Cortex of kidney (tissue), 1 donor: ENCODE measurements at places on chromosomes 16 and 17.

DNA sequence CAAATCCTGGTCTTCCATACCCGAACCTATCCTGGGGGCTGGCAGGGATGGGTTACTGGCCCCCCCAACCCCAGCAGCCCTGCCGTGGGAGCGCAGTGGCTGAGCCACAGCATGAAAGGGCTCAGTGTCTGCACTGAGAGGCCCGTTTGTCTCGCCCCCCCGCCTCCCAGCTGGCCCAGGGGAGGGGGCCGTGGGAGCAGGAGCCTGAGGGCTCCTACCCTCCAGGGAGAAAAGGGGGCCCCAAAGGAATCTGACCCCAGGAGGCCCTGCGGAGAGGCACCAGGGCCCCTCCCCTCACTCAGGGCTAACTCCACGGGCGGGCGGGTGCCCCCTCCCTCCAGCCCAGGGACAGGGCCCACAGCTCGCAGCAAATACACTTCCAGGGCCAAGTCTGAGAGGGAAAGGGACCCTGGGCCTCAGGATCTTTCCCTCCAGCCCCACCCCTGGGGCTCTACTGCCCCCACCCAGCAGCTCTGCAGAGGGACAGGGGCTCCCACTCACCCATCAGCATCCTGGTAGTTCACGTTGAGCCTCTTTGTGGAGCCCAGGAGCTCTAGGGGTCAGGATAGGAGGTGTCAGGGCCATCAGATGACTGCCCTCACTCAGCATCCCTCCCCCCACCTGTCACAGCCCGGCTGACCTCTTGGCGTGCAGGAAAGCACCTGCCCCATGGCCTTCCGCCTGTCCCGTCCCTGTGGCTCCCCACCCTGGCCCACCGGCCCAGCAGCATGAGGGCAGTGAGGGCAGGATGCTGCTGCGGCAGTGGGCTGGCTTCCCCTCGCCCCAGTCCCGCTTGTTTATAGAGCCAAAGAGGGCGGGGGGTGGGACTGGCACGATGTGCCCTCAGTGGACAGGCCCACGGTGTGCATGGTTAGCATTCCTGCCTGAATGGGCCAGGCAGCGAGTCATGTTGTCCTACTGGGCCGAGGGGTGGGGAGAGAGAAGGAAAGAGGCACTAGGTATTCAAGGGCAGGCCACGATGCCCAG is 7.3 kb downstream of the CASKIN2 start:
- no peak for DNase-seq

- no peak for DNase-seq
Measured at GRCh38 chr17:82623707-82624106, 24.5 kb downstream of the WDR45B start.

GRCh38 chr17:19753051-19753509 is 5.0 kb upstream of the ALDH3A1 start:
- DNase-seq = no peak

GRCh38 chr17:40253565-40253964 is 34.1 kb upstream of the CDC6 start:
- no peak for DNase-seq

DNA sequence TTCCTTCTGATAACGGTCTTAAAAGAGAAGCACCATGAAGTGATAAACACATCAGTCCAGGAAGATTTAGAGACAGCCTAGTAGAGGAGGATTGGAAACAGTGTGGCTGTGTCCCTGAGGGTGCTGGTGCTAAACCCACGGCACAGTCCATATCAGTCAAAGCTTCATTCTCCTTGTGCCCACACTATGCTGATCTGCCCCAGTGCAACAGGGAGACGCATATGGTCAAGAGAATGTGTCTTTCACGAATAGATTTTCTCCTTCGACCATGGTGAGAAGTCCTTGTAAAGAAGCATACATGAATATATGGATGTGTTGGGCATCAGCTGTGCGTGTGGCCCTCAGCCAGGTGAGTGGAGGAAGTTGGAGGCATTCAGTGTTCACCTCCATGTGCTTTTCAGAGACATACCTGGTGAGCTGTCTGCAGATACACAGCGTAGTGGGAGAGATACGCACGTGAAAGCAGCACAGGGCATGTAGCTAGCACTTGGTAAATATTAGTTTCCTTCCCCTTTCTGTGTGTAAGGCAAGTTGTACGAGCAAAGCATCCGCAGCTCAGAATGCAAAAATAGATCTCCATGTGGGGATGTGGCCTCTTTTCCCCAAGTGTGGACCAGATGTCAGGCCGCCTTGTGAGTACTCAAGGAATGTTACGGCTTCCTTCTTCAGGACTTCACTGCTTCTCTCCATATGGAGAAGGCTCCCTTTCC is 29.4 kb downstream of the HLF start:
- DNase-seq = no peak

GRCh38 chr17:45436625-45437464 is 4.2 kb upstream of the ARHGAP27 start:
- DNase-seq = no peak

GRCh38 chr17:52024300-52024870 is 134.1 kb downstream of the CA10 start:
- DNase-seq = no peak

- DNase-seq = no peak
Measured at GRCh38 chr16:63372815-63373214, 1336.6 kb upstream of the CDH8 start.

DNA sequence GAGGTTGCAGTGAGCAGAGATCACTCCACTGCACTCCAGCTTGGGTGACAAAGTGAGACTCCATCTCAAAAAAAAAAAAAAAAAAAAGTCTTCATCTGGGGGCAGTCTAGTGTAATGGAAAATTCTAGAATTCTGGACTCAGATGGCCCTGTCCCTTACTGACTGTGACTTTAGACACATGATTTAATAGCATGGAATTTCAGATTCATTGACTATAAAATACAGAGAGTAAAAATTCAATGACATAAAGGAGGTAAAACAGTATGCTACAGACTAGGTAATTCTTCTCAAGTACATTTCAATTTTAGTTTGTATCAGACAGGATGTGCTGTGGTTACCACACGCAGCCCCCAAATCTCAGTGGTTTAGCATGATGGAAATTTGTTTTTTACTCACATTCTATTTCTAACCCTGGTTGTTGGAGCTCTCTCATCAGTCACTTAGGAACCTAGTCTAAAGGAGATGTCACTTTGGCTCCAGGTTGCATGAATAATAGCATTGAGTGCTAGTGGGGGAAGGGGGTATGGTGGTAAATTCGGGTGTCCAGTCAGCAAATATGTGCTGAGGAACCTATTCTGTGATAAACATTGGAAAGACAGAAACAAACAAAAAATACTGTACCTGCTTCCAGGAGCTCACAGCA is 444.0 kb downstream of the XYLT1 start:
- no peak for DNase-seq

DNA sequence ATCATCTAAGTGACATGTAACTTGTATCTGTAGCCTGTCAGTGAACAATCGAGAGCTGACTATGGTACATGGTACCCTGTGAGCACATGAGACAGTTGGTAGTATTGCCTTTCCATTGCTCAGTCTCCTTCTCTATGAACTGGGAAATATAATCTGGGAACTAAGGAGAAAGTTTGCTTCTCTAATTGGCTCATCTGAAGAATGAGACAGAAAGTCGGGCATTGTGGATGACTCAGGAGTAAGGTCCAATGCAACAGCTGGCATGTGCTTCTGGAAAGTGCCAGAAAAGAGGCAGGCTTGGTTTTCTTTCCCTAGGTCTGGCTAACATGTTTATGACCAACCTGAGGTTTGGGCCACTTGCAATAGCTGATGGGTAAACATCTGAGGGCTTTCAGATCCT is 51.9 kb downstream of the ZZEF1 start:
- no peak for DNase-seq

DNA sequence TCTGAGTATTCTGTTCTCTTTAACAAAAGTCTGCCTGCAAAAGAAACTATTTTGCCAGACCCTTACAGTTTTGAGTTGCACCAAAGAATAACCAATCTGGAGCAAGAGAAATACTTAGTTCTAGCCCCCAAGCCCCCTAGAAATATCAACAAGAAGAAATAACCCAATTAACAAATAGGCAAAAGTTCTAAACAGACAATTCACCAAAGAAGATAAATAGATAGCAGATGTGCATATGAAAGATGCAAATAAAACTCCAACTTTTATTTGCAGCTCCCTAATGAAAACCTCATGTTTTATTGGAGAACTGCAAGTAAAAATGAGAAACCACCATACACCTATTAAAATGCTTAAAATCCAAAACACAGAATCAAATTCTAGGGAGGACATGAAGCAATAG is 1308.0 kb downstream of the CDH11 start:
- no peak for DNase-seq

DNA sequence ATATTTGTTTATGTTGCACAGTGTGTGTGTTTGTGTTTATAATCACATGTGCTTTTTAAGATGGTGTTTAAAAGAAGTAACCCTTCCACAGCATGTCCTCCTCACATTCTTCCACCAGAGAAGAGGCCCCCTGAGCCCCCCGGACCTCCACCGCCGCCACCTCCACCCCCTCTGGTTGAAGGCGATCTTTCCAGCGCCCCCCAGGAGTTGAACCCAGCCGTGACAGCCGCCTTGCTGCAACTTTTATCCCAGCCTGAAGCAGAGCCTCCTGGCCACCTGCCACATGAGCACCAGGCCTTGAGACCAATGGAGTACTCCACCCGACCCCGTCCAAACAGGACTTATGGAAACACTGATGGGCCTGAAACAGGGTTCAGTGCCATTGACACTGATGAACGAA is 69.2 kb downstream of the CDK12 start:
- no peak for DNase-seq

DNA sequence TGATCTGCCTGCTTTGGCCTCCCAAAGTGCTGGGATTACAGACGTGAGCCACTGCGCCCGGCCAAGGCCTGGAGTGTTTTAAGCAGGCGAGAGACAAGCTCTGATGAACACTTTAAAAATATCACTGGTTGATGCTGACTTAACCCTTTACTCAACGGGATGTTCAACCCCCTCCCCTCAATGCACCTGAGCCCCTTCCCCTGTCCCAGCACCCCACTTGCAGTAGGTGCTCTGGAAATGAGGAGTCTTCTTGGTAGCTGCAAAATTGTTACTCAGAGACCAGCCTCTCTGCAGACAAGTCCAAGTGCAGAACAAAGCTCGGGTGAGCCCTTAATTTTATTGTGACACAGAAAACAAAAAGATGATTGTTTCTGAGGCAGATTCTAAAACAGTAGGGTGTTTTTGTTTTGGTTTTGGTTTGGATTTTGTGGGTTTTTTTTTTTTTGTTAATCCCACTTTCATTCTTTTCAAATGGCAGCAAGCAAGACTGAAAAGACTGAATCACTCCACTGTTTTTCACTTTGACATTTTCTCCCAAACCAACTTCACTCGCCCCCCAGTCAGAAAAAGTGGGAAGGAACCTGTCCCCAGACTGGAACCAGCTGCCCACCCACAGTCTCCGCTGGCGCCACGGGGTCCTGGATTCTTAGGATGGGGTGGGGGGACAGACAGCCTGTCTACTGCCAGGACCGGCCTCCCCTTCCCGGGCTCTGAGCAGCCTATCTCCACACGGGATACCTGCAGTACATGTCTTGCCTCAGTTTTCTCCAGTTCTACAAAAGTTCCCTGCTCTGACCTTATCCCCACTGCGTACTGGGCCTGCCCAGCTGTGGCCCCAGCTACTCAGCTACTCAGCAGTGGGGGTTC is 5.2 kb upstream of the PLLP start:
- no peak for DNase-seq

DNA sequence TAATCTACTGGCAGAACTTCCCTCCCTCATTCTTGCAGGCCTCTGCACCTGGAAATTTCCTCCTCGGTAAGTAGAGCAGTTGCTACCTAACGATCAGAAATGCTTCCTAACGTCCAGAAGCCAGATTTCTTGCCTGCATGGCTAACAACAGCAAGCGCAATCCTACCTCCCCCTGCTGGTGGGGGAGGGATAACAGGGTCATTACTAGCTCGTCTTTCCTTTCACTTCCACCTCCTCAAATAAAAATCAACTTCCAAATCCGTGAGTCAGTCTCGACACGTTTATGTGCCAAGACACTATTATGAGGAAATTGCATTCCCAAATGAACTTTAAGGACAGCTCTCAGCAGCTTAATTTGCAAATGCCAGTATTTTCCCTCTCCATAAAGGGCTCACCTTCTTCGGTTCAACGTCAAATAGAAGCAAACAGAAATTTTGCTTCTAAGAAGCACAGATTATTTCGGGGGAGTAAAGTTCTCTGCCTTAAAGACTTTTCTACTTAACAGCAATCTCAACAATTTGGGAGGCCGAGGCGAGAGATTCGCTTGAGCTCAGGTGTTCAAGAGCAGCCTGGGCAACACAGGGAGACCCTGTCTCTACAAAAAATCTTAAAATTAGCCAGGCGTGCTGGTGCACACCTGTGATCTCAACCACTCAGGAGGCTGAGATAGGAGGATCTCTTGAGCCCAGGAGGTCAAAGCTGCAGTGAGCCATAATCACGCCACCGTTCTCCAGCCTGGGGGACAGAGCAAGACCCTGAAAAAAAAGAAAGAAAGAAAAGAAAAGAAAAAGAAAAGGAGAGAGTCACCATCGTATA is 188.6 kb upstream of the PSMD7 start:
- DNase-seq = no peak
